ENCODE measurements at places on chromosomes 16 and 17.
A peak's percentile ranks its signal among the peaks of the same experiment; 100 is the strongest.

GRCh38 chr16:73033271-73033998, 14.5 kb downstream of the ZFHX3 start:
- DNase-seq = no peak

DNA sequence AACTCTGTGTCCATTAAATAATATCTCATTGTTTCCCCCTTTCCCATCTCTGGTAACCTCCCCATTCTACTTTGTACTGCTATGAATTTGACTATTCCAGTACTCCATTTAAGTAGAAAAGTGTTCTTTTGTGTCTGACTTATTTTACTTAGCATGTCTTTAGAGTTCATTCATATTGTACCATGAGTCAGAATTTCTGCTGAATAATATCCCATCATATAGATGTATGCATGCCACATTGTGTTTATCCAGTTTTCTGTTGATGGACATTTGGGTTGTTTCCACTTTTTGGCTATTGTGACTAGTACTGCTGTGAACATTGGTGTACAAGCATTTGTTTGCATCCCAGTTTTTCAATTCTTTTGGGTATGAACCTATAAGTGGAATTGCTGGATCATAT, 6.0 kb downstream of the PPM1D start:
- DNase-seq = no peak

DNA sequence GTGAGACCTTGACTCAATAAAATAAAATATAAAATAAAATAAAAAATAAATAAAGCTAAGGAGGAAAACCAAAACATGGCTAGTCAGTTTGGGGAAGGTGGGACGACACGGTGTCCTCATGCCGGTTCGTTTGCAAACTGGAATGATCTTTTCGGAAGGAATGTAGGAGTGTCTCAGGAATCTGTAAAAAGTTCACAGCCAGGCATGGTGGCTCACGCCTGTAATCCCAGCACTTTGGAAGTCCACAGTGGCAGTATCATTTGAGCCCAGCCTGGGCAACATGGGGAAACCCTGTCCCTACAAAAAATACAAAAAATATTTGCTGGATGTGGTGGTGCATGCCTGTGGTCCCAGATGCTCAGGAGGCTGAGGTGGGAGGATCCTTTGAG, 14.7 kb upstream of the RPTOR start:
- no peak for DNase-seq

GRCh38 chr16:4962716-4963115, 4.6 kb downstream of the SEC14L5 start:
- no peak for DNase-seq

DNA sequence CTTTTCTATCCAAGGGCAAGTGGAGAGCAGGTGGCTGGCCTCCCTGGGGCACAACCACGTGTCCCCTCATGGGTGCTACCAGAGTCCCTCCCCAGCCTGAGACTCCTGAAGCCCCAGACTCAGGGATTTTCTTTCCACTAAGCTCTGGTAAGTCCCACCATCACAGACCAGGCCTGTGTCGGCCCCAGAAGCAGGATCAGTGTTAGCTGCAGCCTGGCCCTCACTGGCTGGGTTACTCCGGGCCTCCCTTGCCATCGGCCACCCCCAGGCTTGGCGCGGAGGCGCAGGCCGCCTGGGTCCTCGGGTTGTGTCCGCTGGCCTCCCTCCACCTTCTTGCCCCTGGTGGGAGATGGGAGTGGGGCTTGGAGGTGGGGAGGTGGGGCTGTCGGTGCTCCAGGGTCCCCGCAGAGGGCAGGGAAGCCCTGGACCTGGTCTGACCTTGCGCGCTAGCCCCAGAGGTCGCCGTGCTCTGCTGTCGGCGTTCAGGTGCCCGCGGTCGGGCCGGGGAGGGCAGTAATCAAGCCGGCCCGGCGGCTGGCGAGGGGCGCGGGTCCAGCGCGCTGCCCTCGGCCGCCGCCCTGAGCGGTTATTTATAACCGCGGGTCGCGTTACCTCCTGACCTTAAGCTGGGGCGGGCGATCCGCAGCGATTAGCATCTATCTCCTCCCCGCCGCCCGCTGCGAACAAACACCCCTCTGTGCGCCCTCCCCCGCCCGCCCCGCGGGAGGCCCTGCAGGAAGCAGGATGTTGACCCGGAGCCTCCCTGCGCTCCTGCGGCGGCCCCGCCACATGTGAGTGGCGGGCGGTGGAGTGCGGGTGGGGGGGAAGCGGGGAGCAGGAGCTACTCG, 78.1 kb upstream of the TOB1 start:
- DNase-seq = peak; percentile 65

DNA sequence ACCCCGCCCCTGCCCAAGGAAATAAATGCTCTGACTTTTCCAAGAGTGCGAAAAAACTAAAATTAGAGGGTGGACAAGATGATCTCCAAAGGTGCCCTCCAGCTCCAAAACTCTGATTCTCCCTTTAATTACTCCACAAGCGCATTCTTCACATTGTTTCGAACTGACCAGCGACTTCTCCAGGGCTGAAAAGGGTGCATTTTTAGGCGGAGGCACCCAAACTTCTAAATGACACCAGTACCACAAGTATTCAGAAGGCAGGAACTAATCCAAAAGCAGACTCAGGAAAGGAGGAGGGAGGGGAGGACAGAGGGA, 750 bp downstream of the ZFHX3 start:
- DNase-seq = no peak

DNA sequence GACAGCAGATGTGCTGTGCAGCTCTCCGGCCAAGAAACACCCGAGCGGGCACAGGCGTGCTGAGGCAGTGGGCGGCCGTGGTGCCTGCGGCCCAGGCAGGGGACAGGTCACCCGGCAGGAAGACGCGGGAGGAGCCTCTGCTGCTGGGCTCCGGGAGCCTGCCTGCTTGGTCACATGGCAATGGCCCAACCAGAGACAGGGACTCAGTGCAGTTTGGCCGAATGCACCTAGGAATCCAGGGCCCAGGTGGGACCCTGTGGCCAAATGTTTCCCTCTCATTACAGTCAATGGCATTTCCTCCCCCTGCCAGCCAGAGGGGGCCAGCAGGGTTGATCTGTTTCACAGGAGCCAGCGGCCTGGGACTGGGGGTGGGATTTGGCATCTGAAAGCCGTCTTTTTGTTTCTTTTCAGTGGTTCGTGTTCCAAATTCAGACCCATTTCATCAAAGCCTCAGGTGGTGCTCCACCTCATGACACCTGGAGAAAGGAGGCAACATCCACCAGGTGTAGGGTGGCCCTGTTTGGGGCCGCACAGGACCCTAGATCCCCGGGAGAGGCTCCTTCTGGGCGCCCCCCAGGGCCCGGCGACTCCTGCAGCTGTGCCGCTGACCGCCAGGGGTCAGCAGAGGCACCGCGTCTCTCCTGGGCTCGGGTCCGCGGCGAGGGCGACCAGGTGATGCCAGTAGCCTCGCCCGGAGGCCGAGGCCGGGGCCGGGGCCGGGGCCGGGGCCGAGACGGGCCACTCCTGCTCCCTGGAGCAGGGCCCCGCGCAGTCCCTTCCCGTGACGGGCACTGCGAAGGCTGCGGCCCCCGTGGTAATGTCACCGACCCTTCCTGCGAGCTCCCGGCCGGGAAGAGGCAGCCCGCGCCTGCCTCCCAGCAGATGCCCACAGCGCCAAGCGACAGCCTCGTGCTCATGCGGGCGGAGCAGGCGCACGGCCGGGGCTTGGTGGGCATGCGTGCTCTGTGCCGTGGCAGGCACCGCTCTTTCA, 118.5 kb downstream of the C16orf78 start:
- DNase-seq = peak; percentile 28

- no peak for DNase-seq
Measured at GRCh38 chr17:81365148-81365600, 30.1 kb upstream of the BAHCC1 start.

GRCh38 chr16:49617710-49618330, 238.1 kb downstream of the ZNF423 start:
- no peak for DNase-seq

DNA sequence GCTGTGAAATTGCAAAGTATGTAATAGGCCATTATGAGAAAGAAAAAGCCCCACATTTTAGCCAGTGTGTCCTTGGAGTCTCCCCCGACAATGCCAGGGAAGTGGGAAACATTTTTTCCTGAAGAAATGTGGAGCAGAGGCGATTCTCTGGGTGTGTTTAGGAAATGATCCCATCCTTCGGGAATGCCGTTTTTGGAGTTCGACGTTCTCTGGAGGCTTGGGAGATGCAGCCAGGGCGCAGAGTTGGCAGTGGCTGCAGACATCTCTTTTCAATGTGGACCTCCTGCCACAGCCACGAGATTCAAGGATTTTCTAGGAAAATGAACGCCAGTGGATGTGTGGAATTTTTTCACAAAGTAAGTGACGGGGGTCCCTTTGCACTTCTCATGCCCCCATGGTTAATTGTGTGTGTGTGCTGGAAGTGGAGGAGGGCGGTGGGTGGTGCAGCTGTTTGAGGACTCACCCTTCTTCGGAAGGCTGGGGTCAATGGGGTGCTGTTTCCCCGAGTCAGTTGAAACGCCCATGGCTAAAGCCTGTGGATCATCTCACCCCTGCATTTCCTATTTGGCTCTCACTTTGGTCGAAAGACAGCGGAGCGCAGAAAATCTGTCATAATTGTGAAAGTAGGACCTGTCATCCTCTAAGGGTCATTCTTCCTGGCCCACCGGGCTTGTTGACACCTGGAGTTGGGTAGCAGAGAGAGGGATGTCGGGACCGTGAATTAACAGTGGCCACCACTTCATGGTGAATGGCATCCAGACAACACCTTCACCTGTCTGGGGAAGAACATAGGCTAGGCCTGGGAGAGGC, 73.2 kb downstream of the CMIP start:
- no peak for DNase-seq

DNA sequence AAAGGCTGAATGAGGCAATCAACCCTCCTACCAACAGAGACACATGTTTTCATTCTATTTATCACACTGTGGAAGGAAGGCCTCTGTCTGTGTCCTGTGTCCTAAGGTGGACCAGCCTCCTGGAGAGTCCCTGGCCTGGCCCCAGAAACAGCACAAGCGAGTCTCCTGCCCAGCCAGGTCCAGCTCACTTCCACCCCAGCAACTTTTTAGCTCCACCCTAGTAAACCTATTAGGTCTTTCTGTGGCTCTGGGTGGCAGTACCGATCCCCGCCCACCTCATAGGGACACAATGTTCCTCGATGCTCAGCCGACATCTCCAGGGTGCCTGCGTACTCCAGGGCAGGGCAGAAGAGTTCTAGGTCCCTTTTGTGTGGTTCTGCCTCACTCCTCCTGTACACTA, 10.7 kb downstream of the DRC3 start:
- DNase-seq = no peak

- DNase-seq = peak; percentile 73
Measured at GRCh38 chr17:80761110-80761871, 216.7 kb downstream of the RPTOR start.

- no peak for DNase-seq
Measured at GRCh38 chr17:82938873-82939620, 99.2 kb upstream of the ZNF750 start.

- peak; percentile 77 for DNase-seq
Measured at GRCh38 chr17:82153745-82154375, 55.8 kb upstream of the FASN start.

- DNase-seq = no peak
Measured at GRCh38 chr16:50657241-50657640, 23.9 kb downstream of the SNX20 start.

DNA sequence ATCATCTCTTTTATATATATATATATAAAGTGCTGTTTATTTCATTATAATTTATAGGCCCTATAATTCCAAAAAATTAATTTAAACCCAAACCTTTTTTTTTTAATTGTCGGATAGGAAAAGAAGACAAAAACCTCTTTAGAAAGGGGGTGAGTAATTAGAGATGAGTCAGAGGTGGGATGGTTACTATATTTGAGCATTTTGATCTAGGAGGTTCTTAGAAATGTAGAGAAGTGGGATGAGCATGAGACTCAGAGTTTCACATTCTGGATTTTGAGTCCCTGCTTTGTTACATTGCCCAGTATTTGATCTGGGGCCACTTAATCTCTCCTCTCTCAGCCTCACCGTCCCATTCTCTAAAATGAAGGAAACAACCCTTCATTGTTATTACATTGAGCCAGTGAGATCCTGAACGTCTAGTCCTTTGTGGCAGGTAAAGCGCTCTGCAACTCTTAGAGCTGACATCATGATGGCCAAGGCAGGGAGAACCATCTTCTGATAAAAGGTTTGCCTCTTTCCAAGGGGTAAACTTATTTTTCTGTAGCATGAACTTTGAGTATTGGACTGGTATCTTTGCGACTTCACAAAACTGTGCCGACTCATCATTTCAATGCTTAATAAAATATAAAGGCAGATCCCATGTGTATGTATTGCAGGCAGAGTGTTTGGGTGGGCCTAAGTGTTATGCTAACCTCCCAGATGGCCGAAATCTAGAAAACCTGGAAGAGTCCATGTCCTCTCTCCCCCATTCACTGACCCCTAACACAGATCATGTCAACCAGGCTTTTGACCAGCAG, 21.3 kb downstream of the HS3ST3B1 start:
- no peak for DNase-seq

GRCh38 chr17:74134991-74135390, 68.5 kb upstream of the RPL38 start:
- DNase-seq = no peak
